ENCODE measurements at places on chromosomes 16 and 17. TPM values are rescaled to one million over a fixed set of nuclear protein-coding genes. Genes with fewer than 3 reads are reported as not detected.

Gene MED1
- 72.0 TPM for total RNA-seq

Gene SLC16A6
- total RNA-seq: 3.8 TPM

Gene NRN1L
- 0.76 TPM for total RNA-seq

Gene LGALS9B
- not detected for total RNA-seq

- no peak for DNase-seq
Measured at GRCh38 chr16:85963753-85964285, 64.9 kb downstream of the IRF8 start.

Measured in activated T-helper 1 cell treated with anti-CD3 and anti-CD28 coated beads, Interleukin-12 subunit alpha, Interleukin-12 subunit beta, Interleukin-2, Interleukin-4 antibody, amounts not matched to agents 30 ng/mL and 10 ng/mL and 1 ng/mL, durations not matched to agents 14 hours and 24 hours and 36 hours (primary cell).